Ureter (tissue), 1 donor: ENCODE measurements at places on chromosomes 4 and X.
A peak's percentile ranks its signal among the peaks of the same experiment; 100 is the strongest.

DNA sequence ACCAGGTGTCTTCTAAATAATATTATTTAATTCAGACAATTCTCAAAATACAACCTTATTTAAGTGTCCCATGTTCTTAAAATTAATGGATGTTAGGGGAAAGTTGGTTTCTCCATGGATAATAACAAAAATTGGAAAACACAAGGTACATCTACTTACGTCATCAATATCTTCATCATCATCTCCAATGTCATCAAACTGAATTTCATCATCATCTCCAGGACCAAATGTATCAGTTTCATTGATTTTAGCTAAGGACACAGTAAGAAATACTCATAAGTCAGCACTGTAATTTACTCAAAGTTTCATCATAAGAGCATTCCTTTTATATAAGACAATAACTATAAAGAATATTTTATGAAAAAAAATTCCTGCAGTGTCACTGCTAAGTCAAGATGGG lies 11.3 kb downstream of the EIF1AX start:
- no peak for DNase-seq

- no peak for DNase-seq
Measured at GRCh38 chr4:176664964-176665363, 127.8 kb downstream of the VEGFC start.

DNA sequence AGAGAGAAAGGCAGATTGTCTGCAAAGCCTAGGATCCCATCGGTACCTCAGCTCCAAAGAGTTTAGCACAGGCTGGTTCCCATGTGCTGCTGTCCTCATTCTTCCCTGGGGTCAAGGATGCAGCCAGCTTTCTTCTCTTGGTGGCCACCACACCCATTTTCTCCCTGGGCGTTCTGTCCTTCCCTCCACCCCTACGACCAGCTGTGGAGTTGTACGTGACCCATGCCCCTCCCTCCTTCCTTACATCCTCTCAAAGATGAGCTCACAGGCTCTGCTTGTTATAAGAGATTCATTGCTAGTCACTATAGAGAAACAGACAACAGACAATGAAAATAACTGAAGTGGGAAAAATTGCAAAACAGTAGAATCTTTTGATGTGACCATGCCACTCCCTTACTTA lies 74.0 kb upstream of the KLF3 start:
- no peak for DNase-seq

GRCh38 chr4:68021185-68021584 lies 57.9 kb upstream of the TMPRSS11A start:
- no peak for DNase-seq

DNA sequence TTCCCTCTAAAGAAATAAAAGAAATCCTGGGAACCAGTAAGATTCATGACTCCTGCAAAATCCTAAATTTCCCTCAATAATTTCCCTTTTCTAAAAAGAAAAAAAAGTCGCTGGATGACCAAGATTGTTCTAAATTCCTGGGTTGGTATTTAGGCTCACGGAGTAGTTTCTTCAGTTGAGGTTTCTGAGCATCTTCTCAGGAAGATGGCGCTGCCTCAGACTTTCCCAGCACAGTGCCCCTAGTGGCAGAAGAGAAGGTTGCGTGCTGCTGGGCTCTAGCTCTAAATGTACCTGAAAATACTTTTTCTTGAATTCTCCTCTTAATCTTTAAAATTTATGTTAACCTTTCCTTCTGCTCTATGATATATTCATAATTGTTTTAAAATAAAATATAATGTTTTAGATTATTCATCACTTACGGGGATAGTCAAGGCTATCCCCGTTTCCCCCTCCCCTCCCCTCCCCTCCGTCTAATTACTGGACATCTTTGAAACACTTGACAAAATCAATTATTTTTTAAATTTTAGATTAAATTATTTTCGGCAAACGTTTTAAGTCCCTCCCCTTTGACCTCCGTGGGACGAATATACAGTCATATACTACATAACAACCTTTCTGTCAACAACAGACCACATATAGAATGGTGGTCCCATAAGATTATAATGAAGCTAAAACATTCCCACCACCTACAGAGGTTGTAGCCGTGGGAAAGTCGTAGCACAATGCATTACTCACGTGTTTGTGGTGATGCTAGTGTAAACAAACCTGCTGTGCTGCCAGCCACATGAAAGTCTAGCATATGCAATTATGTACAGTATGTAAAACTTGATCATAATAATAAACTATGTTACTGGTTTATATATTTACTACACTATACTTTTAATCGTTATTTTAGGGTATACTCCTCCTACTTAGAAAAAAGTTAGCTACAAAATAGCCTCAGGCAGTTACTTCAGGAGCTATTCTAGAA lies 41.0 kb upstream of the GATB start:
- no peak for DNase-seq

GRCh38 chr4:3713346-3713745 lies 52.8 kb upstream of the ADRA2C start:
- no peak for DNase-seq

DNA sequence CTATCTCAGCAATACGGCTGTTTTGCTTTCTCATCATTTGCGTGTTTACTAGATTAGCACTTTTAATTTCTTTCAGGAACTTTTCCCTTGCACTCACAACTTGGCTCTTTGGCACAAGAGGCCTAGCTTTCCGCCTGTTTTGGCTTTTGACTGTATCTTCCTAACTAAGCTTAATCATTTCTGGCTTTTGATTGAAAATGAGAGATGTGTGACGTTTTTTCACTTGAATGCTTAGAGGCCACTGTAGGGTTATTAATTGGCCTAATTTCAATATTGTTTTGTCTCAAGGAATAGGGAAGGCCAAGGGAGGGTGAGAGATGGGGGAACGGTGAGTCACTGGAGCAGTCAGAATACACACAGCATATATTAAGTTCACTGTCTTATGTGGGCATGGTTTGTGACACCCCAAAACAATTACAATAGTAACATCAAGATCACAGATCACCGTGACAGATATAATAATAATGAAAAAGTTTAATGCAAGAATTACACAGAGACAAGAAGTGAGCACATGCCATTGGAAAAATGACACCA lies 27.3 kb downstream of the MND1 start:
- no peak for DNase-seq

DNA sequence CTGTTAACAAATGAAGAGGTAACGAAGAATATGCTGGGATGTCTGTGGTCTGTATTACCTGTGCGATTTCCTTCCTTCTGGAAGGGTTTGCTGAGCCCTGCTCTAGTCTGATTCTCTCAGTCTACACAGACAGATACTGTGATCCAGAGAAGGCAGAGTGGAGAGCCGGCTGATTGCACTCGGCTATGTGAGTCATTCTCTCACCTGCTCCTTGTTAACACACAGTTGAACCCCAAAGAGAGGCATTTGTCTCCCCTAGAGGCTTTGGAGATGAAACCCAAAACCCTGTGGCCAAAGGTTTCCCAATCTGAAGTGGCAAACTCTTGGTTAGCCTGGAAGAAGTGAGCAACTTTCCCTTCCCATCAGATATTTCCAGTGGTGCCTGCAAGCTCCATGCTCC lies 78.1 kb upstream of the GPC4 start:
- no peak for DNase-seq

GRCh38 chr4:20043991-20044390 lies 207.7 kb upstream of the SLIT2 start:
- DNase-seq: no peak

GRCh38 chr4:137249112-137249511 lies 283.2 kb downstream of the PCDH18 start:
- no peak for DNase-seq

- DNase-seq: no peak
Measured at GRCh38 chrX:148612431-148612830, 112.0 kb downstream of the AFF2 start.

DNA sequence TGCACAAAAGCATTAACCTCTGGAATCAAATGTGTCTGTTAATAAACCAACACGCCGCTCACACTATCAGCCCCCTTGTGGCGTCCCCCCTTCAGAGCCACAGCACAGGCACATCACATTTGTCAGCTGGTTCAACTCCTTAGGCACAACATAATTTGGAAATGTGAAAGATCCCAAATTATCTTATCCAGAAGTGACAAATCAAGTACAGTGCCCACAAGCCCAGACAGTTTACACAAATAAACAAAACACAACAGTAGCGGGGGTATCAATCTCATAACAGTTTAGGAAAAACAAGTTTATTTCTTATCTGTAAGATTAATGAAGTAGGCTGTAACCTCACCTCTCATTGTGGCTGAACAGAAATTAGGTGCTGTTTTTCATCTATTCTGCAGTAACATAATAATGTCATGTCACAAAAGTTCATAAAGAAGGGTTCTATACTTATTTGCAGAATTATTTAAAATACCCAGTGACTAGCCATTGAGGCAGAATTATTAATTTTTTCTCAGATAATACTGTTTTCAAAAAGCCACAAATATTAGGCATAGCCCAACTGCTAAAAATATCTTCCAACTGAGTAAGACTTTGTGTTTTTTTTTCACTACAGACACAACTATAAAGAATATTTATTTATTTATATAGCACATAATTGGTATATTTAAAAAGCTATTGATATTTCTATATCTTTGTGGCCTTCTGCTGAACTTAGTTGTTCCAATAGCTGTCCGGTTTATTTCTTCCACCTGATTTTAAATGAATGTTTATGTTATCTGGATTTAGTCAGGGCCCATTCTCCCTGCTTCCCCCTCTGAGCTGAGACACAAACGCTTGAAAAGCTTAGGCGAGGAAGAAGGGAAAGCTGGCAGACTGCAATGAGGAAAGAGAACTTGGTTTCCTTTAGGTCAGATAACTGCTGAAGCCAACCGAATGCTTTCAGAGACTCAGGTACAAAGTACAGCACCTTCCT lies 214.7 kb downstream of the QDPR start:
- no peak for DNase-seq

DNA sequence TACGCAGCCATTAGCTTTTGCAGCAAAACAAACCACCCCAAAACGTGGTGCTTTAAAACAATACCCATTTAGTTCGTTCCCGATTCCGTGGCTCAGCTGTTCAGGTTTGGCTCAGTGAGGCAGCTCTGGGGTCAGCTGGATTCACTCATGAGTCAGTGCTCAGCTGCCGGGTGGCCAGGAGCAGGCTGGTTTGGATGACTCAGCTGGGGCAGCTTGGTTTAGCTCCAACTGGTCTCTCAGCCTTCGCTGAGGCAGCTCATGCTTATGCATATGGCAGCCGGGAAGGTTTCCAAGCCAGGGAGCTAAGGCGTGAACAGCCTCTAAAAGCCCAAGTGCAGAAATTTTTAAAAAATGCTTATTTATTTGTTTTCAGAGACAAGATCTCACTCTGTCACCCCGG lies 13.3 kb upstream of the CD99 start:
- DNase-seq: peak; percentile 69

DNA sequence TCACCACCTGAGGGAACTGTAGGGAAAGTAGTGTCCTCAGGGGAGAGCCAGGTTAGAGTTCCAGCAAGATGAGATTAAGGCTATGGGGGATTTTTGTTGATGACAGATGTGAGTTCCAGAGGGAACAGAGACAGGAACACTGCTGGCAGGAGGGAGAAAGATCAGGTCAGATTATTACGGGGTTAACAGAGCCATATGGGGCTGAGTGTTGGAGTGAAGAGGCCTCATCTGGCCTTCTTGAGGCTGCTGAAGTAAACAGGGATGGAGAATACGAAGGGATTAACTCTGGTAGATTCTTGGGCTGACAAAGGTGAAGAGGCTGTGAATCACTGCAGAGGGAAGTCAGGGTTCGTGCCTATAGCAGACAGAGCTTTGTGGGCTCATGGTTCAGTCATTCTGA lies 47.9 kb upstream of the POU4F2 start:
- no peak for DNase-seq

DNA sequence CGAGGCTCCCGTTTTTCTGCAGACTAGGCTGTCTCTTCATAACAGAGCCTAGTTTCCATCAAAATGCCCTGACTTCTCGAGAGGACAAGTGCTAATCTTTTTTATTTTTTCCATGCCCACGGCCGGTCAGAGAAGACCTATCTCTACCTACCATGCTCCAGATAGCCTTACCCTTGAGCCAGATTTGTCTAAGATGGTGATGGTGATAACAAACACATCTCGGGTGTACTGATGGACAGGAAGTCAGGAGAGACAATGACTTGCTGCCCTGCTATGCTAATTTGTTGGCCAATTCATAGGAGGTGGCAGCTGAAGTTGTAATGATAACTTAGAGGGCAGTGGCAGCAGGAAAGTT lies 42.2 kb upstream of the NKRF start:
- no peak for DNase-seq

DNA sequence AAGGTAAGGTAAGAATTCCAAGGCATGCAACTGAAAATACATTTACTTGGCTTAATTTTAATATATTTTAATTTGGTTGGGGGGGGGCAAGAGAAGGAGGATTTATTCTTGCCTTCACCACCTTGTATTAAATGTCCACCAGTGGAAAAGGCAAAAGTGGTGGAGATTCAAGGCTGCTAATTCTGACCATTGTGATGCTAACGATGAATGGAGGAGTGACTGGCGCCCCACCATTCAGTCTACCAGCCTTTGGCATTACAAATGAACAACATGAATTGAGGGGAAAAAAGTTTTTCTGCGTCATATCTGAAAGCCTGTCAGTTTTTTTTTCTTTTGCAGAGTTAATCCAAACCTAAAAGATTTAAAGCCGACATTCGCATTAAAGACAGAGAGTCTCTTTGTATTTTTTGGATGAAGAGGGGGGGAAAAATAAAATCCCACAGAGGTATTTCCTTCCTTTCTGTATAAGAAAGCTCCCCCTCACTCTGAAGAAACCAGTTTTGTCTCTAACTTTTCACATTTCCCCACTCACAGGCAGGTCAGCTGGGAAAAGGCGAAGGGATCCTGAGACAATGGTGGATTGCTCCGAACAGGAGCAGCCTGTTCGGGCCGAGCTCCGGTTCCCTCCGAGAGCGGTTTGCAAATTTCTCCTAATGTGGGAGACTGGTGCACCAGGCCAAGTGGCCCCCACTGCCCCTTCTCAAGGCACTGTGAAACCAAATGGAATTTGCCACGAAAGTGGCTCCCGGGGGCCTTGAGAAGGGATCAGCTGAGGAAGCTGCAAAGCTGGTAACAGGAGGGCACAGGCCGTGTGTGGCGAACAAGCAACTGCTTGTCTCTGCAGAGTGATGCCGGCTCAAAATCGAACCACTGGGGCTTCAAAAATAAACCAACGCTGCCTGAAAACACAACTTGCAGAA lies 28.1 kb downstream of the SHISA3 start:
- DNase-seq: no peak

- DNase-seq: no peak
Measured at GRCh38 chr4:97978791-97979488, 164.3 kb downstream of the STPG2 start.

DNA sequence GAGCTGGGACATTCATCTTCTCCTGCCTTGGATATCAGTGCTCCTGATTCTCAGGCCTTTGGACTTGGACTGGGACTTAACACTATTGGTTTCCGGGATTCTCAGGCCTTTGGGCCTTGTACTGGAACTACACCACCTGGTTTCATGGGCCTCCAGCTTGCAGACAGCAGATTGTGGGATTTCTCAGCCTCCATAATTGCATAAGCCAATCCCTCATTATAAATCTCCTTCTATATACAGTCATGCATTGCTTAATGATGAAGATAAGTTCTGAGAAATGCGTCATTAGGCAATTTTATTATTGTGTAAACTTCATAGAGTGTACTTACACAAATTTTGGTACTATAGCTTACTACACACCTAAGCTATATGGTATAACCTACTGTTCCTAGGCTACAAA lies 8.9 kb upstream of the CCNG2 start:
- DNase-seq: no peak

GRCh38 chrX:46328133-46328532 lies 217.1 kb downstream of the ZNF674 start:
- no peak for DNase-seq

- no peak for DNase-seq
Measured at GRCh38 chrX:72358313-72358712, 52.6 kb upstream of the CITED1 start.

GRCh38 chr4:158033416-158034120 lies 139.3 kb downstream of the GASK1B start:
- no peak for DNase-seq

- DNase-seq: peak; percentile 51
Measured at GRCh38 chr4:147480891-147481576, at the start of gene EDNRA. EDNRA (plus strand) TSS chr4:147481097; CDS start chr4:147485682, 4,585 bp downstream.
